ENCODE measurements at places on chromosomes 6 and 20.
A peak's percentile ranks its signal among the peaks of the same experiment; 100 is the strongest.

DNA sequence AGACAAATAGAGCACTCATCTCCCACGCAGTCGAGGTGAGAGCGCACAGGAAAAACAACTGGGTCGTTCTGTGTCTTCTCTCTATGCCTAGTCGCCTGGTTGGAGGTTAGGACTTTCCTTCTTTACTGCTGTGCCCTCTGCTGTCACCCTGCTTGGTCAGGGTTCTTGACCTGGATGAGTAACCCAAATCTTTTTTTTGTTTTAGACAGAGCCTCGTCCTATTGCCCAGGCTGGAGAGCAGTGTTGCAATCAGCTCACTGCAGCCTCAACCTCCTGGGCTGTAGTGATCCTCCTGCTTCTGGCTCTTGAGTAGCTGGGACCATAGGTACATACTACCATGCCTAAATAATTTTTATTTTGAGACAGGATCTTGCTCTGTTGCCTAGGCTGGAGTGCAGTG lies 24.5 kb downstream of the PRPF6 start:
- no peak for DNase-seq

- DNase-seq: peak; percentile 8
Measured at GRCh38 chr6:68778356-68779020, 143.4 kb downstream of the ADGRB3 start.

DNA sequence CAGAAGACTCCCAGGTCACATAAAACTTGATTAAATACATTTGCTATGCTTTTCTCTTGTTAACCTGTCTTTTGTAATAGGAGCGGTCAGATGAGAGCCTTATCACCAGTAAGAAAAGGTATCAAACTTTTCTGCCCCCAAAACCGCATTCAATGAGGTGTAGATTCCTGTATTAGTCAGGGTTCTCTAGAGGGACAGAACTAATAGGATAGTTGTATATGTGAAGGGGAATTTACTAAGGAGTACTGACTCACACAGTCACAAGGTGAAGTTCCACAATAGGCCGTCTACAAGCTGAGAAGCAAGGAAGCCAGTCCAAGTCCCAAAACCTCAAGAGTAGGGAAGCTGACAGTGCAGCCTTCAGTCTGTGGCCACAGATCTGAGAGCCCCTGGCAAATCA lies 32.7 kb downstream of the PTPRK start:
- no peak for DNase-seq

- peak; percentile 87 for DNase-seq
Measured at GRCh38 chr6:108835218-108835850, 12.9 kb upstream of the ARMC2 start.

GRCh38 chr6:107399935-107400334 lies 59.4 kb downstream of the PDSS2 start:
- no peak for DNase-seq

GRCh38 chr6:11142296-11143027 lies 30.9 kb upstream of the ERVFRD-1 start:
- no peak for DNase-seq

DNA sequence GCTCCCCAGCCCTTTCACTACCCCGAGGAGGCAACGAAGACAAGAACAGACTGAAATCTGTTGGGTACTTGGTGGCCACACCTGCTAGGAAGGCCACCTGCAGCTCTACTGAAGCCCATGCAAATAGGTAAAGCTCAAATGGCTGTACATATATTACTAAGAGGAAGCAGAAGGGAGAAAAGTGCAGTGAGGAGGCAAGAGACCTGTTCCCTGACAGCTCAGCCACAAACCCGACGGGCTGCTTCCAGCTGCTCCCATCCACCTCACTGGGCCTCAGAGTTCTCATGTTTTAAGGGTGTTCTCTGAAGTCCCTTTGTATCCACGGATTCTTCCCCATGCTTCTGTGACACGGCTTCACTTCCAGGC lies 24.6 kb downstream of the TRAM2 start:
- DNase-seq: no peak

- no peak for DNase-seq
Measured at GRCh38 chr20:11791835-11792567, 125.7 kb upstream of the BTBD3 start.

DNA sequence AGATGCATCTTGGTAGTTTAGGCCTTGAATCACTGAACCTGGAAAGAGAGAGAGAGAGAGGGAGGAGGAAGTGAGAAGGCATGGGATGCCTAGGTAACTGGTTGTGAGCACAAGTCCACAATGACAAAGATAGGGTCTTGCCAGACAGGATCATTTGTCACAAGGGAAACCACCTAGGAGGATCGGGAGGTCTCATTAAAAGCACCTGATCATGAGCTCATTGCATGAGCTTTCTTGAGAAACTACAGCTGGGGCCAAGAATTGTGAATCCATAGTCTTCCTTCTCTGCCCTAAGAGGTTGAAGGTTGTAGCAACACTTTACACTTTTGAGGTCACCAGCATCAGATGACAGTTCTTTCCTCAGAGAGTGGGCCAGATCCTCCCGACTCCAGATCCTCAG lies 195.7 kb downstream of the CD83 start:
- DNase-seq: no peak

DNA sequence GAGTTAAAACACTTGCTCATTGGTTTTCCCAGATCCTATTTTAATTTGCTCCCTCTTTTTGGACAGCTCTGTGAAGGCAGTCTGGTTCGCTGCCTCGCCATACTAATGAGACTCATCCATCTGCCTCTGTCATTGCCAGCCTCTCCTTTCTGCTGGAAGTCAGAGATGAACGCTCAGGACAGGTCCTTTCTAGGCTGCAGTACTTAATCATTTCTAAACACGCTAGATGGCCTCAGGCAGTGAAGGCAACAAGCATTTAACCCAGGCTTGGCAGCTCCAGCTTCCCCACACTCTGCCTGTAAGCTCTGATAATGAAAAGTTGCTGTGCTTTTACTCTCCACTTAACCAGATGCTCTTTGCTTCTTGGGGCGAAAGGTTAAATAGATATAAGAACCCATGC lies 286.7 kb upstream of the POU3F2 start:
- no peak for DNase-seq

GRCh38 chr20:53042521-53042920 lies 70.4 kb downstream of the TSHZ2 start:
- no peak for DNase-seq

- DNase-seq: no peak
Measured at GRCh38 chr20:20333866-20334265, 34.0 kb upstream of the INSM1 start.

- DNase-seq: no peak
Measured at GRCh38 chr20:4181956-4182945, 166.9 kb upstream of the RNF24 start.

- DNase-seq: no peak
Measured at GRCh38 chr20:52166150-52166549, 25.4 kb downstream of the ZFP64 start.

DNA sequence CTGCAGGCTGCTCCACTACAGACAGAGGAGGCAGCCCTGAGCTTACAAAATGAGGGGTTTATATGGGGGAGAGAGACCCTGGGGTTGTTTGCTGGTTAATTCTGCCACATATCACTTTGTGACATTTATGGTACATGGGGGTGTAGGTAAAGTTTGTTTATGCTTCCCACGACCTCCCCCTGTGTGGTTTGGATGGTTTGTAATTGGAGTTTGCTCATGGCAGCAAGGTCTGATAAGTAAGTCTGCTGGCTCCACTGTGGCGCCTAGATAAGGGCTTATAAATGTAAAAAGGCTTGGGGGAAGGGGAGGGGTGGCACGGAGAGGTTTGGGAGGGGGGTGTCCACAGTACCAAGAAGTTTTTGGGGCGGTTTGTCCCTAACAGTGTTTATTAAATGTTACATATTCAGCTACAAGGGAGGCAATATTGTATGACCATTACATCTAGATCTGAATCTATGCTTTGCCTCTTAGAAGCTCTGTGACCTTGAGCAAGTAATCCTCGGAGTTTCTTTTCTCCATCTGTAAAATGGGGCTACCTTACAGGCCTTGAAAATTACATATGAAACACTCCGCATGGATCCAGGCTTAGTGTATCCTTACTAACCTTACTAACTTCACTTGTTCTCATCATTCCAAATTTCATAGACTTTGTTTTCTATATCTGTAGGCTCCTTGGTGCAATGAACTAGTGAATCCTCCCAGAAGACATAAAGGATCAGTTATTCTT lies 204.8 kb upstream of the NOX3 start:
- no peak for DNase-seq

DNA sequence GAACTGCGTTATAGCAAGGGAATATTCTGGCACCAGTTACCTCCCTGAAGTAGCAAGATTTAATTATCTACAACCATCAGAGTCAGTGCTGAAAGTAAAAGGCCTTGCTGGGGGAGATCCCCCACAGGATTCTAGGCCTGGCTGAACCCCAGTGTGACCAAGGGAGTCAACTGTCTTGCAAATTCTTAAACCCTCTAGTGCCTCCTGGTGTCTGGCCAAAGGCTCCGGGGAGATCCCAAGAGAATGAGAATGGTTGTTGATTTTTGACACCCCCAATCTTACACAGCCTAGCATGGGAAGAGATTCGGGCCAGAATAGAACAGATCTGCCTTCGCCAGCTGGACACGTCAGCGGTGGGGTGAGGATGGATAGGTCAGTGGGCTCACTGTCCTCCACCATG lies 179.4 kb downstream of the ERMARD start:
- DNase-seq: no peak
